ENCODE measurements at places on chromosomes 1 and 21. TPM values are rescaled to one million over a fixed set of nuclear protein-coding genes. Genes with fewer than 3 reads are reported as not detected.

Gene TNFAIP8L2
- total RNA-seq = 0.56 TPM

GRCh38 chr1:15370781-15371520, 38.7 kb upstream of the EFHD2 start:
- H3K4me1 ChIP-seq = no peaks in the 10 kb centered on the region
- no peaks in the 10 kb centered on the region for H3K36me3 ChIP-seq
- no peak for DNase-seq
- H3K27me3 ChIP-seq = no peaks in the 10 kb centered on the region
- H3K4me3 ChIP-seq = no peak overlapping the region

- DNase-seq = no peak
- no peak overlapping the region for H3K4me3 ChIP-seq
- H3K27ac ChIP-seq = no peak overlapping the region
- no peaks in the 10 kb centered on the region for H3K36me3 ChIP-seq
- no peaks in the 10 kb centered on the region for H3K27me3 ChIP-seq
Observed at GRCh38 chr1:54230507-54231339, 30.8 kb downstream of the MRPL37 start.

DNA sequence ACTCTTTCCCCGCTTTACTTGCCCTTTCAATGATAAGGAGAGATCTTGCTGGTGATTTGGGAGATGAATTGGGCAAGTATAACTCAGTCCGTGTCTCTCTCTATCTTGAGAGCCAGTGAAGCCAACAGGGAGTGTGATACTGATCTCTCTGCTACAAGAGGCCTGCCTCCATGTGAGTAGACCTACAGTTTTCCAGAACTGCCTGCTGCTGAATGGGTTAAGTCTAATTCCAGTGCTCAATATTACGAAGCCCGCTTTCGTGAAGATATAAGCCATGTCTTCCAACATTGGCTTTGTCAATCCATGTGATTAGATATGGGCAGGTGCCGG, 92.6 kb downstream of the ADCY10 start:
- DNase-seq = no peak
- no peak overlapping the region for H3K4me3 ChIP-seq
- peaks cover 14% of the 10 kb centered on the region for H3K4me1 ChIP-seq
- H3K27me3 ChIP-seq = no peaks in the 10 kb centered on the region

DNA sequence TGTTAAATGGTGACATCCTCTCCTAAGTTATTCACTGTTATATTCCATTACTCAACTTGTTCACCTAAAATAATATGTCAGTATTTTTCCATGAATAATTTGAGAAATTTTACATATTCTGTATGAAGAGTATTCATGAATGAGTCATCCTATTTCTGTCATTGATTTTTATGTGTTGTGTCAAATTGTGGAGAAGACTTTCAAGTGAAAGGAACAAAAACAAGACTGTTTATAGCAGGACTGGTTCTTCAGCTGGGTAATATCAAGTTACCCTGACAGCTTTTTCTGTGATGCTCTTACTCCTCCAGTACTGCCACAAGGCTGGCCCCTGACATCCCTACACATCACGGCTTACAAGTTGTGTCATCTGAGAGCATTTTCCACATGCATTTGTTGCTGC, 847.7 kb downstream of the NCAM2 start:
- H3K27ac ChIP-seq = no peak overlapping the region
- no peaks in the 10 kb centered on the region for H3K27me3 ChIP-seq
- H3K4me1 ChIP-seq = no peaks in the 10 kb centered on the region
- no peak for DNase-seq
- no peaks in the 10 kb centered on the region for H3K36me3 ChIP-seq

- DNase-seq = no peak
- no peaks in the 10 kb centered on the region for H3K36me3 ChIP-seq
- peaks cover 7% of the 10 kb centered on the region for H3K4me1 ChIP-seq
- H3K4me3 ChIP-seq = no peak overlapping the region
- no peaks in the 10 kb centered on the region for H3K27me3 ChIP-seq
Observed at GRCh38 chr1:64526312-64526711, 56.4 kb downstream of the CACHD1 start.

- H3K4me3 ChIP-seq = no peak overlapping the region
- no peaks in the 10 kb centered on the region for H3K4me1 ChIP-seq
- H3K27me3 ChIP-seq = no peaks in the 10 kb centered on the region
- peak overlapping the region; percentile 82 for H3K27ac ChIP-seq
- no peak for DNase-seq
- H3K36me3 ChIP-seq = no peaks in the 10 kb centered on the region
Observed at GRCh38 chr1:202590975-202591411, 119.3 kb downstream of the SYT2 start.

DNA sequence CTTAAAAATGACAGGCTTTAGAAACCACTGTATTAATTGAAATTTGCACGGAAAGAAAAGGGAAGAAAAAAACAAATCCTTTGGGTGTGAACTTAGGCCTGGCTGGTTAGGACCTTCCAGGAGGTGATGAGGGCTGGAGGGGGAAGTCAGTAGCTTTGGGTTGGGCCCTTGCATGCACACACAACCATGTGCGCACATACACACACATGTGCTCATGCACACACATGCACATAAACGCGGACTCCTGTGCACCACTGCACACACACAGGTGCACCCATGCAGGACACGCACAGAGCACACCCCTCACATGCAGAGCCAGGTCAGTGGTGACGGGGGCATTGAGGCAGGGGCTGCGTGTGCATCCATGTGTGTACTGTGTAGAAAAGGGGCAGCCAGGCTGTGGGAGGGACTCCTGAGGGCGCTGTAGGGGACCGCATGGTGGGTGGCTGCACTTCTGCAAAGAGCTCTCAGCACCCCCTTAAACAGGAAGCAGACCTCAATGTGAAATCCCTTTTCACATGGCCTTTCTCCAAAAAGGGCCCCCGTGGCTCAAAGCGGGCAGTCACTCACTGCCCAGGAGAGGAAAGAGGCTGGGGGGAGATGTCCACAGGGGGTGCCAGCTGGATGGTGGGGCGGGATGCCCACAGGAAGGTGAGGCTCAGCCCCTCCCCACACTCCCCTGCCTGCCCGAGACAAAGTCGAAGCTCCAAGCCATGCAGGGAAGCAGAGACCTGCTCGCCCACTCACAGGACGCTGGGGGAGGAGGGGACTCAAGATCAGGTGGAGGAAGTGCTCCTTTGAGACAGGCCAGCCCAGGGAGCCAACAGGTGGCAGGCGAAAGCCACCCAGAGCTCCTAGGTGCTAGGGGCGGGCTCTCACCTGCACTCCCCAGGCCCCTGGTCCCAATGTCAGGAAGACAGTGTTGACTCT, 95.2 kb downstream of the ITPKB start:
- H3K36me3 ChIP-seq = peaks cover 36% of the 10 kb centered on the region
- no peak overlapping the region for H3K27ac ChIP-seq
- no peak overlapping the region for H3K4me3 ChIP-seq
- H3K27me3 ChIP-seq = no peaks in the 10 kb centered on the region
- H3K4me1 ChIP-seq = no peaks in the 10 kb centered on the region

- no peak overlapping the region for H3K4me3 ChIP-seq
- H3K27me3 ChIP-seq = peaks cover 12% of the 10 kb centered on the region
- H3K36me3 ChIP-seq = no peaks in the 10 kb centered on the region
Observed at GRCh38 chr21:33109574-33110339, 39.8 kb downstream of the OLIG1 start.

Data from right atrium auricular region (tissue), 2 donors.